ENCODE measurements at places on chromosomes 5 and 9. TPM values are rescaled to one million over a fixed set of nuclear protein-coding genes. Genes with fewer than 3 reads are reported as not detected.

- H3K4me3 ChIP-seq, result no peak overlapping the region
- H3K27me3 ChIP-seq, result no peaks in the 10 kb centered on the region
- no peaks in the 10 kb centered on the region for H3K36me3 ChIP-seq
Observed at GRCh38 chr9:88816141-88816540, 175.1 kb upstream of the S1PR3 start.

Gene SPATA31E1
- total RNA-seq, result not detected

- DNase-seq, result no peak
- H3K4me1 ChIP-seq, result no peaks in the 10 kb centered on the region
- H3K36me3 ChIP-seq, result peaks cover 14% of the 10 kb centered on the region
- no peak overlapping the region for H3K4me3 ChIP-seq
Observed at GRCh38 chr5:119243888-119244287, 111.9 kb upstream of the TNFAIP8 start.

Gene SCGB3A2
- total RNA-seq, result not detected

DNA sequence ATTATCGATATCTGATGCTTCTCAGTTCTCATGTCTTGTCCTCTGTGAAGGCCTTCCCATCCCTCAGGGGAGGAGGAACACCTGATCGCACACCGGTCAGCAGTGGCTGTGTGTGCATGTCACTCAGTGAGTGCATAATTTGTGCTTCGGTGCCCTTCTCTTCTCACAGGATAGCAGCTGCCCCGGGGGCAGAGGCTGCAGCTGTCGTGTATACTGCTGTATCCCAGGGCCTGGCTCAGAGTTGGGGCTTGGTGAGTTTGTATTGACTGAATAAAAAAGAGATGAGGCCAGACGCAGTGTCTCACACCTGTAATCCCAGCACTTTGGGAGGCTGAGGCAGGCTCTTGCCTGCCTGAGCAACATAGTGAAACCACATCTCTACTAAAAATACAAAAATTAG is 49.7 kb upstream of the NCS1 start:
- H3K4me1 ChIP-seq, result peaks cover 12% of the 10 kb centered on the region
- peak; percentile 32 for DNase-seq
- H3K4me3 ChIP-seq, result no peak overlapping the region
- H3K27ac ChIP-seq, result no peak overlapping the region
- H3K27me3 ChIP-seq, result no peaks in the 10 kb centered on the region

Gene FAM151B
- 6.6 TPM for total RNA-seq

GRCh38 chr9:10525972-10526371 is 86.8 kb downstream of the PTPRD start:
- no peak overlapping the region for H3K27ac ChIP-seq
- H3K4me3 ChIP-seq, result no peak overlapping the region
- no peak for DNase-seq
- H3K27me3 ChIP-seq, result no peaks in the 10 kb centered on the region
- no peaks in the 10 kb centered on the region for H3K4me1 ChIP-seq

Gene CYSTM1
- 72.9 TPM for total RNA-seq

DNA sequence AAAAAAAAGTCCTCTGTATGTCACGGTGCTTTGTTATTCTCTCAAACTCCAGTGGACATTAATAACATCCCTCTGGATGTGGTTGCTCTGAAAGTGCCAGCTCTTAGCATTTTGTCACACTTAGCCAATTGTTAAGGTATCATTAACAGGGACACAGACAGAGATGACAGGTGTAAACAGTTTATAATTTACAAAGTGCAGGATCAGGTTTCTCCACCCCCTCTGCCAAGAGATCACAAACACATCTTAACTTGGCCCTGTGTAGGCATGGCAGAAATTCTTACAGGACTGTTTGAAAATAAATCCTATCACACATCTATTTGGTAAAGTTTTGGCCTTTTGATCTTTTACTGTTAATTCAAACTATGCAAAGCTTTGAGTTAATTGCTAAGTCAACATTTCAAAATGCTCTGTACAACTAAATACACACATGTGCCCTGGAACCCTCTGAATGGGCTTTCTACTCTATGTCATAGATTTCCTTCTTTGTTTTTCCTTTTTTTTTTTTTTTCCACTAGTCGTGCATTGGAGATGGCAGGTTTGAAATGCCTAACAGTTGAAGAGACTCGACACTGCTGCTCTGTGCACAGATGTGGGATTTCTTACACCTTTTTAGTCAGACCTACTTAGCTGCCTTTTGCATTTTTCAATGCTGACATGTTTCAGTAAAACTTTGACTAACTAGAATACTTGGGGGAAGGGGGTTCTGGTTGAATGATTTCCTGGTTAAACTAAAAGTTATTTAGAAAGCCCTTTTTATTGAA is 41.7 kb downstream of the SEMA6A start:
- no peaks in the 10 kb centered on the region for H3K36me3 ChIP-seq
- H3K4me3 ChIP-seq, result no peak overlapping the region
- H3K27me3 ChIP-seq, result no peaks in the 10 kb centered on the region
- no peak overlapping the region for H3K27ac ChIP-seq
- peaks cover 15% of the 10 kb centered on the region for H3K4me1 ChIP-seq
- DNase-seq, result no peak

Gene HMHB1
- not detected for total RNA-seq

Gene DMRT2
- total RNA-seq, result not detected

DNA sequence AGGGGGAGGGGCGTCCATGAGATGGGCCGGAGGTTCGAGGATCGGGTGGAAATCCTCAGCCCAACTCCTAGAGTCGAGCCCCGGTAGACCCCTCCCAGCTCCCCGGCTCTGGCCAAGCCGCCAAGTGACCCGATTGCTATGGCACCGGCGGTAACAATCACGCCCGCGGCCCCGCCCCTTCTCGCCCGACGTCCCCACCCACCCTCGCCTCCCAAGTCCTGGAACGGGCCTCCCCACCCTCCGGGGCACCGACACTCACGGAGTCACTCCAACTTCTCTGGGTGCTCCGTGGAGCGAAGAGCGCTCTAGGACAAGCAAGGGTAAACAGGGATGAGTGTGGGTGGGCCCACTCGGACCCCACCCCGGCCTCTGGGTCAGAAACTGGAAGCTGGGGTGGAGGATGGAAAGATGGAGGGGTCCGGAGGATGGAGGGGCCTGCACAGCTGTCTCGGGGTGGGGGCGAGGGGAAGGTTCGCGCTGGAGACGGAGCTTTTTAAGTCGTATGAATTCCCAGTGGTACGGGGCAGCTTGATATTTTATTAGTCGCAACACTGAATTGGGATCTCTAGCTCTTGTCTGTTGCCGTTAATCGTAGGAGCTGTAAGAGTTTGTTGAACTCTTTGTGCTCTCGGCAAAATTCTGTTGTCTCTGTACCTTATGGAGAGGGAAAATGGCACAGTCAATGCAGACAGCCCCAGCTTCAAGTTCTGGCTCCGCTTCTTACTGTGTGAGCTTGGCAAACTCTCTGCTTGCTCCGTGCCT is at the start of gene SPACA9:
TSS of gene SPACA9 (plus strand) at position 204 of the 762 bp plus-strand sequence. CDS start 5,050 bp downstream, outside the sequence.
- peak; percentile 80 for DNase-seq
- H3K4me3 ChIP-seq, result peak within 1 kb of the TSS; percentile 98
- no peaks in the 10 kb centered on the region for H3K36me3 ChIP-seq

GRCh38 chr5:33761139-33761538 is 130.7 kb downstream of the ADAMTS12 start:
- no peak overlapping the region for H3K4me3 ChIP-seq
- H3K36me3 ChIP-seq, result no peaks in the 10 kb centered on the region
- no peak overlapping the region for H3K27ac ChIP-seq
- no peaks in the 10 kb centered on the region for H3K27me3 ChIP-seq
- no peaks in the 10 kb centered on the region for H3K4me1 ChIP-seq

DNA sequence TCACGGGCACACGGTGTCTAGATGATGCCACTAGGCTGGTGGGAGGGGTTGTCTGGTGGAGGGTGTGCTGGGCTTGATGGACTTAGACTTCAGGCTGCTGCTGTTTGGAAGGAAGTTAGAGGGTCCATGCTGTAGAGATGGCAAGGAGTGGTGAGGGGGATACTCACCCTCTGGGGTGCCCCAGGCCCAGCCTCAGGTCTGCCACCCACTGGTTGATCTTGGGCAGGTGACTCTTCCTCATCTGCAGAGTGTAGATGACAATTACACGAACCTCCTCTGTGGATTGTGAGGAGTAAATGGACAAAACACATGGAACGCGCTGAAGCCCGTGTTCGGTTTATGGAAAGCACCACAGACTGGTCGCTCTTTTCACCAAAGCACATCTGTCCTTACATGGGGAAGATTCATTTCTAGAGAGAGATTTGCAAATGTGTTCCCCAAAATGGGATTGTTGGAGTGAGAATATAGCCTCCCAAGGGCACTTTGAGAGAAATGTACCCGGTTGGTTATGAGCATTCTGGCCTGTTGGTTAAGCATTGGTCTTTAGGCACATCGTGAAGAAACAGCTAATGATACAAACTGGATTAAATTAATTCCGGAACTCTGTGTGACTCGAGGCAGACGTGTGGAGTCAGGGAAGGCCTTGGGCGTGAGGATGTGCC is 58.2 kb downstream of the ZNF618 start:
- H3K27me3 ChIP-seq, result no peaks in the 10 kb centered on the region
- no peak for DNase-seq
- no peaks in the 10 kb centered on the region for H3K4me1 ChIP-seq
- no peak overlapping the region for H3K4me3 ChIP-seq
- H3K27ac ChIP-seq, result no peak overlapping the region
- no peaks in the 10 kb centered on the region for H3K36me3 ChIP-seq

DNA sequence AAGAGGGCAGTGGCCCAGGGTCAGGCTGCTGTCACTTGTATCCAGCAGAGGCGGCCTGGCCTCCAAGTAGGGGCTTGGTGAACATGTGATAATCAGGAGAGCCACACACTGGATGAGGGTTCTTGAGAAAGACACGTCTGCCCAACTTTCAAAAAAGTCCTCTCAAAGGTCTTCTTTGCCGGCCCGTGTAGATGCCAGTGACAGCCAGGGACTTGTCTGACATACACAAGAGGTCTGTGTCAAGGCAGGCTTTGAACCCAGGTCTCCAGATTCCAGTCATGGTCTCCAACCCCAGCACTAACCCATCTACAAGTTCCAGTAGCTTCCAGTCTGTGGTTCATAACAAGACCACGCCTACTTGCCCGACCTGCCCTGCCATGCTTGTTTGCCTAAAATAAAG is 7.9 kb upstream of the AMBP start:
- H3K4me1 ChIP-seq, result no peaks in the 10 kb centered on the region
- no peaks in the 10 kb centered on the region for H3K36me3 ChIP-seq
- no peaks in the 10 kb centered on the region for H3K27me3 ChIP-seq
- no peak overlapping the region for H3K27ac ChIP-seq

DNA sequence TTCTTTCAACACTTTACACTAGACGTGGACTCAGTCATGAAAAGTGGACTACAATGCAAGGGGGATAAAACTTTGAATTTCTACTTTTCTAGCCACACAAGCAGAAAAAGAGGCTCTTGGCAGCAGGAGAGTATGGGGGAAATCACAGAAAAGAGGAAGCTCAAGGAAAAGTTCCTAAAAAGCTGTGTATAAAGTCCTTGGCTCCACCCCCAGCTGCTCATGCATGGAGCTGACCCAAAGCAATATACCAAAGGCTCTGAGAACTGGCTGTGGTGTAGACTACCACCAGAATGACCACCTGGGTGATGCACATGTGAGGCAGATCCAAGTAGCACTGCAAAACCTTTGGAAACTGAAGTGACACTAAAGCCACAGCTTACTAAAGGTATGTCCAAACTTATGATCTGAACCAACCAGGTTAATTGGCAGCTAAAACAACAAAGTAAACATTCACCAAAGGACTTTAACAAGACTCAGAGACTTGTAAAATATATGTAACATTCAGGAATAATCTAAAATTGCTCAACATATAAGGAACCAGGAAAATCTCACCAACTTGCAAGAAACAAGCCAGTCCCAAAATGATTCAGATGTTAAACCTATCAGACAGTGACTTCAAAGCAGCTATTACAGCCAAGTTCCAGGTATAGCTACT is 55.5 kb upstream of the RASGRF2 start:
- H3K4me3 ChIP-seq, result no peak overlapping the region
- DNase-seq, result no peak
- H3K27ac ChIP-seq, result no peak overlapping the region
- no peaks in the 10 kb centered on the region for H3K4me1 ChIP-seq
- H3K36me3 ChIP-seq, result no peaks in the 10 kb centered on the region

Gene PCDHB4
- 0.77 TPM for total RNA-seq

Gene PCDHGA6
- total RNA-seq, result 4.1 TPM

- H3K27ac ChIP-seq, result peak overlapping the region; percentile 9
- H3K4me3 ChIP-seq, result no peak overlapping the region
- H3K4me1 ChIP-seq, result peaks cover 4% of the 10 kb centered on the region
- no peaks in the 10 kb centered on the region for H3K36me3 ChIP-seq
- H3K27me3 ChIP-seq, result no peaks in the 10 kb centered on the region
- no peak for DNase-seq
Observed at GRCh38 chr5:93886917-93887361, 145.5 kb upstream of the POU5F2 start.

- H3K4me1 ChIP-seq, result no peaks in the 10 kb centered on the region
- H3K36me3 ChIP-seq, result no peaks in the 10 kb centered on the region
- no peaks in the 10 kb centered on the region for H3K27me3 ChIP-seq
- DNase-seq, result no peak
- H3K27ac ChIP-seq, result no peak overlapping the region
- H3K4me3 ChIP-seq, result no peak overlapping the region
Observed at GRCh38 chr9:89065921-89066320, 74.7 kb downstream of the S1PR3 start.

DNA sequence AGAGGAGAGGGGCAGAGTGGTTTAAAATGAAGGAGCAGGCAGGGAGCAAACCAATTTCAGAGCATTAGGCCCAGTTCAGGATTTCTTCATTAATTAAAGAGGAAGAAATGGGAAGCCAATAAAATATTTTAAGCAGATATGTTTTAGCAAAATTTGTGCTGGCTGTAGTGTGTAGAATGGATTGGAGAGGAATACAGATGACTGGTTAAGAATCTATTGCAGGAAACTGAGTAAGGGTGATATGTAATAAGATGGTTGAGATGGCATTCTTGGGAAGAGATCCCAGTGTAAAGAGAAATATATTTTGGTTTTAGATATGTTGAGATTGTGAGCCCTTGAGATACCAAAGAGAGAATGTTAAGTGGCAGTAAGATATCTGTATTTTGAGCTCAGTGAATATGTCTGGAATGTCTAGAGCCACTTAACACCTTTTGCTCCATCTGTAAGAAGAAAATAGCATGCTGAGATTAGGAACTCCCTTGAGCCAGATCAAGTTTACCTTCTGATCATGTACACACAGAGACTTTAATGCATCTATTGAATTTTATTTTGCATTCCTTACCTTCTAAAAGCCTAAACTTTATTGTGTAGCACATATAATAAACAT is 79.5 kb upstream of the SLC27A6 start:
- no peaks in the 10 kb centered on the region for H3K4me1 ChIP-seq
- no peak overlapping the region for H3K4me3 ChIP-seq
- no peaks in the 10 kb centered on the region for H3K36me3 ChIP-seq
- no peaks in the 10 kb centered on the region for H3K27me3 ChIP-seq
- H3K27ac ChIP-seq, result no peak overlapping the region

Gene SH2D3C
- total RNA-seq, result 44.7 TPM

GRCh38 chr5:74625742-74626241 is 14.7 kb downstream of the ENC1 start:
- H3K36me3 ChIP-seq, result peaks cover 30% of the 10 kb centered on the region
- H3K27ac ChIP-seq, result no peak overlapping the region
- H3K4me3 ChIP-seq, result no peak overlapping the region
- no peak for DNase-seq
- no peaks in the 10 kb centered on the region for H3K27me3 ChIP-seq

Measured in spleen (tissue), 13 donors.